Progenitor cell of endocrine pancreas (in vitro differentiated cells): ENCODE measurements at places on chromosomes 11 and 22. TPM values are rescaled to one million over a fixed set of nuclear protein-coding genes. Genes with fewer than 3 reads are reported as not detected.

Gene GGTLC3
- 0.55 TPM in 1 of 2 replicates, not detected in the other for total RNA-seq

Gene SLC22A12
- not detected in 2 replicates for total RNA-seq

Gene ANKK1
- 0.11 and 0.41 TPM in 2 replicates for total RNA-seq

Gene HEPN1
- not detected in 2 replicates for total RNA-seq

Gene NRXN2
- 0.17 and 0.60 TPM in 2 replicates for total RNA-seq

- no peak for DNase-seq
Observed at GRCh38 chr11:93659841-93660240, 1.6 kb upstream of the CEP295 start.

- no peak for DNase-seq
Observed at GRCh38 chr22:35839841-35840301, 122.2 kb downstream of the APOL5 start.

DNA sequence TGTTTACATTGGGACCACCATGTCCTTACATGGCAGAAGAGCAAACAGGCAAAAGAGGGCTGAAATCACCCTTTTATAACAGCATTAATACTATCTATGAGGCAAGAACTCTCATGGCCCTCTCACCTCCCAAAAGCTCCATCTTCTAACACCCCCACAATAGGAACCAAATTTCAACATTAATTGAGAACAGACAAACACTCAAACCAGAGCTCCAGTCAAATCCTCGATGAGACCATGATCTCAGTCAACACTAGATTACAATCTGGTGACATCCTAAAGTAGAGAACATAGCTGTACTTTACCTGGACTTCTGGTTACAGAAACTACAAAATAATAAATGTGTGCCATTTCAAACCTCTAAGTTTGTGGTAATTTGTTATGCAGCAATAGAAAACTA, 25.1 kb downstream of the OR2AG2 start:
- DNase-seq: no peak

DNA sequence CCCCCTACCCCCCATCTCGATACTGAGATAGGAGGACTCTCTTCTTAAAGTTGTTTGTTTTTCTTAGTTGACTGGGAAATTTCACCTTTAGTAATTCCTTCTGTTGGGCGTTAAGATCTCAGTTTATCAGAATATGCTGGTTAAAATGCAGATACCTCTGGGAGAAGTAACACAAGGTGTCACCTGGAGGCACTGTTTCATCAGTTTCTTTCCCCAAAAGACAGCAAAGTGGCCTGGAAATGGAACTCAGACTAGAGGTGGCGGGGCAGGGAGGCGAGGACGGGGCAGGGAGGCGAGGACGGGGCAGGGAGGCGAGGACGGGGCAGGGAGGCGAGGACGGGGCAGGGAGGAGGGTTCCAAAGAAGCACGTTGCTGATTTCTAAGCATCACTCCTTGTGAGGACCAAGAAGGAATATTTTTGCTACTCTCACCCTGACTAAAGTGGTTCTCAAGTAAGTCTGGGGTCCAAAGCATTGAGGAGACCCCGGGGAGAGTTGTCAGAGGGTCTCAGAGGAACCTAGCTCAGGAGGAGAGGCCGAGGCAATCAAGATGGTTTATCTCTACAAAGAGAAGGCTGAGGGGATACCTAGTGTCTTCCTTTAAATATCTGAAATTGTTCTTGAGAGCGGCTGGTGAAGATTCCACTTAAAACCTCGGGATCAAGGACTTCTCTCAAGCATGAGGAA, 147.0 kb upstream of the B3GAT1 start:
- DNase-seq: no peak
